ENCODE measurements at places on chromosomes 5 and 9.

DNA sequence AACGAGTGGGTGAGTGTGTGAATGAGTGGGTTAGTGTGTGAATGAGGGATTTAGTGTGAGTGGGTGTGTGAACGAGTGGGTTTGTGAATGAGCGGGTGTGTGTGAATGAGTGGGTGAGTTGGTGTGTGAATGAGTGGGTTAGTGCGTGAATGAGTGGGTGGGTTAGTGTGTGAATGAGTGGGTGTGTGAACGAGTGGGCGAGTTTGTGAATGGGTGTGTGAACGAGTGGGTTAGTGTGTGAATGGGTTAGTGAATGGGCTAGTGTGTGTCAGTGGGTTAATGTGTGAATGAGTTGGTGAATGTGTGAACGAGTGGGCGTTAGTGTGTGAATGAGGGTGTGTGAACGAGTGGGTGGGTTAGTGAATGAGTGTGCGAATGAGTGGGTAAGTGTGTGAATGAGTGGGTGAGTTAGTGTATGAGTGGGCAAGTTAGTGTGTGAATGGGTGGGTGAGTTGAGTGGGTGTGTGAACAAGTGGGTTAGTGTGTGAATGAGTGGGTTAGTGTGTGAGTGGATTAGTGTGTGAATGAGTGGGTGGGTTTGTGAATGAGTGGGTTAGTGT, 39.6 kb downstream of the NKD2 start:
- no peak for DNase-seq

GRCh38 chr9:83629433-83630104, 6.6 kb downstream of the IDNK start:
- no peak for DNase-seq

DNA sequence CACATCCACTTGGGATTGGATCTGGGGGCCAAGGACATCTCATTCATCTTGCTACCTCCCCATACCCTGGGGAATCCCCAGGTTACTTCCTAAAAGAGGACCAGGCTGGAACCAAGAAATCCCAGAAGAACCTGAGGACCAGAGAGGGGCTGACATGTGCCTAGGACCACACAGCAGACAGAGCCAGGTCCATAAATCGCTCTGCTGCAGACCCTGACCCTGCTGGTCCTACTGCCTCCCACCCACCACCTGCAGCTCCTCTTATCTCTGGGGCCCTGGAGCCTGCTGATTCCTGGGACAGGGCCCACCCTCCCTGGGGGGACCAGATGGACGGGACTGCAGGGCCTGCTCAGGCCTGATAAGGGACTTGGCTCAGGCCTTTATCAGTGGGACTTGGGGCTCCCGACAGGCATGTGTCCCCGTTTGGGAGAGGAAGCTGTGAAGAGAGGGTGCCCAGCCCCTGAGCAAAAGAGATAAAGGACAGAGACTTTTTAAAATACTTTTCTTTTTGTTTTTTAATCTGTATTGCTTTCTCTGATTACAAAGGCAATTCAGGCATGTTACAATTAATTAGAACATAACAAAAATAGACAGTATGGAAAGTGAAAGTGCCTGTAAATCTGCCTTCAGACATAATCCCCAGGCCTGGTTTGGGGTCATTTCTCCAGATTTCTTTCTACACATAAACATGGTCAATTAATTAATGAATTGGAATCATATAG, 101.3 kb upstream of the LARP1 start:
- DNase-seq = no peak

DNA sequence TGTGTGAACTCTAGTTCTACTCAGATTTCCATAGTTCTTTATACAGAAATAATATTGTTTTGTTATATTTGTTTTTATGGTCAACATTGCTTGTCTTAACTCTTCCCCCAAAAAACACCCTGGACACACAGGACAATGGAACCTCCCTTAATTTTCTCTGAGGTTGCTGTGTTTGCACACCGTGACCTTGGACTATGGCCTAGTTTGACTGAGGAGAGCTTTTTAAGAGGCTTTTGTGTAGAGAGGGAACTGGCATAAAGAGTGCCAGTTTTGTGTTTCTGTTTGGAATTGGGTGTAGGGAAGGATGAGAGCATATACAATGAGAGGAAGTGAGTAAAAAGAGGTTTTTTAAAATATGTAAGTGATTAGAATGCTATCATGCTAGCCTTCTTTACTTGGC, 101.1 kb upstream of the MEF2C start:
- no peak for DNase-seq

- DNase-seq = no peak
Observed at GRCh38 chr5:52809884-52810283, 22.2 kb downstream of the ITGA1 start.

- no peak for DNase-seq
Observed at GRCh38 chr9:4781408-4781807, 11.3 kb upstream of the RCL1 start.

GRCh38 chr5:88226881-88227450, 41.7 kb downstream of the TMEM161B start:
- DNase-seq = no peak

DNA sequence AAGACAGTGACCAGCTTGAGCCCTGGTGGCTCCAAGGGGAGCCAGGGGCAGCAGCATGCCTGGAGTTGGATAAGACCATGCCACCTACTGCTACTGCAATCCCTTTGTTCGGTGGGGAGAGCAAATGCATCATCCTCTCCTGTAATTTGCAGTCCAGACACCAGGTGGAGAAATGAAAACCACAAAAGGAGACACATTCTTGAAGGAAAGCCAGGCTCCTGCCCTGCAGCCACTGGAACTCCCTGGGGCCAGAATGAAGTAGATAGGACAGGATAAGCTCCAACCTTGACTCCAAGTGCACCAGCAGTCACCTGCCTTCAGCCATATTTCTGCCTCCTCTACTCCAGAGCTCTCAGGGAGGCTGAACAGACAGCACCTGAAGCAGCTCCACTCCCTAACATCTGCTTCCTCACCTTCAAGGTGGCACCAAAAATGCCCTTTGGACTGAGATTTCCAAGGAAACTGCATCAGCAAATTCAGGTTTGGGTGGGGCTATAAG, 65.1 kb upstream of the IQGAP2 start:
- no peak for DNase-seq

DNA sequence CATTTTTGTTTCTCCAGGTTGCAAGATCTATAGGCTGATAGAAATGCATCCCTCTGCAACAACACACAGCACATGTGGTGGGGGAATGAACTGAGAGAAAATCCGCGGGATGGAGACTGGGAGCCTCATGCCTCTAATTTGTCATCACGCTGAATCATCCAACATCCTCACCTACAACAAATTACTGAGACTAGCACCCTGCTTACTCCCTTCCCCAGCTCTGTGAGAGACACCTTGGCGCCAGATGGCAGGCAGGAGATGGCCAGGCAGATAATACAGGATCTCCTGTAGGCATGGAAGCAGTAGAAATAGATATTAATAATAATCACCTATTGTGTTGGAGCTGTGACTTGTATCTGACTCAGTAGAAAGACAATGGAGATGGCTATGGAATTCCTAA, 276.9 kb downstream of the SEMA5A start:
- no peak for DNase-seq

GRCh38 chr9:115650768-115651167, 502.8 kb upstream of the PAPPA start:
- DNase-seq = no peak

GRCh38 chr5:173018358-173018757, 34.8 kb downstream of the ATP6V0E1 start:
- DNase-seq = no peak

DNA sequence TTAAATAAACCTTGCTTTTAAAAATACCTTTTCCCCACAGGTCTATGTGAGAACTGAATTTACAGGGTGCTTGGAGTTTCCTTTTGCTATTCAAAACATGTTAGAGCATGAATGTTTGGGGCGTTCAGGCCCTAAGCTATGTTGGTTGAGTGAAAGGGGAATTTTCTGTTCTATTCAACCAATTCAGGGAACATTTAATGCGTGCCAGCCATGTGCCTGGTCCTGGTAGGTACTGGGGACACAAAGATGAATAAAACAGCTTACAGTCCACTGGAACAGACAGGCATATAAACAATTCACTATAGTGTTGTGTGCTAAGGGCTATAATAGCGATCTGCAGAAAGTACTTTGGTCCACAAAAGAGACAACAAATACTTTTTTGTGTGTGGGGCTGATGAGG, 108.5 kb downstream of the ZSWIM6 start:
- no peak for DNase-seq

DNA sequence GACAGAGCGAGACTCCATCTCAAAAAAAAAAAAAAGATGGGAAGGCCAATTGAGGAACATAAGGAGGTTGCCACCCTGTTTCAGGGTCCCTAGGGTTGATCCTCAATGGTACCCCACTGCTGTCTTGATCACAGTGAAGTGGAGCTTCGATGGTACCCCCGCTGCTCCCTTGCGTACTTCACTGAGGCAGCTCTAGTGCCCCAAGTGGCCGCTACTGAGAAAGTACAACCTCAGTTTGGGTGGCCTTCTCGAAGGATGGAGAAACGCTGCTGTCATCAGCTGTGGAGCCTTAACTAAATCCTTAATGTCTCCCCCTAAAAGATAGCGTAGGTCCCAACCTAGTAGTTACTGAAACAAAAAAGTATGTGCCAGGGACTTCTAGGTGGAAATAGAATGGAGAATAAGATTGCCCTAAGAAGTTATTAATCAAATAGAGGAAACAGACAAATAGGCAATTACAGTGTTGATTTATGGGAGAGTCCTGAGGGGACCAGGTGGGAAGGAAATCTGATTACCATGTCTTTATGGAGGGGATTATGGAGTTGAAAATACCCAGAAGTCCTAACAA, 6.3 kb downstream of the TESK1 start:
- DNase-seq = no peak

DNA sequence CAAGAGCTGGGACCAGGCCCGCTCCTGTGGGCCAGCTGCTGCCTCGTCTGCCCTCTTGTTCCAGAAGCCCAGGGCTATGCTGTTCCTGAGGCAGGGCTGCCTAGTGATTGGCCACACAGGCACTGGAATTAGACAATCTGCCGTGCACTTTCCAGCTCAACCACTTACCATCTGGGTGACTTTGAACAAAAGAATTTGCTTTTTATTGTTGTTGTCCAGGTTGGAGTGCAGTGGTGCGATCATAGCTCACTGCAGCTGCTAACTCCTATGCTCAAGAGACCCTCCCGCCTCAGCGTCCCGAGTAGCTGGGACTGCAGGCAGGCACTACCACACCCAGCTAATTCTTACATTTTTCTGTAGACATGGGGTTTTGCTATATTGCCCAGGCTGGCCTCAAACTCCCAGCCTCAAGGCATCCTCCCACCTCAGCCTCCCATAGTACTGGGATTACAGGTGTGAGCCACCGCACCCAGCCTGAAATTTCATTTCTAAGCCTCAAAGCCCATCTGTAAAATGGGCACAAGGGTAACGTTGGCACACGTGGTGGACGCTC, 1.2 kb upstream of the NEK6 start:
- DNase-seq = no peak

- no peak for DNase-seq
Observed at GRCh38 chr9:120861935-120862334, 15.1 kb downstream of the PHF19 start.

DNA sequence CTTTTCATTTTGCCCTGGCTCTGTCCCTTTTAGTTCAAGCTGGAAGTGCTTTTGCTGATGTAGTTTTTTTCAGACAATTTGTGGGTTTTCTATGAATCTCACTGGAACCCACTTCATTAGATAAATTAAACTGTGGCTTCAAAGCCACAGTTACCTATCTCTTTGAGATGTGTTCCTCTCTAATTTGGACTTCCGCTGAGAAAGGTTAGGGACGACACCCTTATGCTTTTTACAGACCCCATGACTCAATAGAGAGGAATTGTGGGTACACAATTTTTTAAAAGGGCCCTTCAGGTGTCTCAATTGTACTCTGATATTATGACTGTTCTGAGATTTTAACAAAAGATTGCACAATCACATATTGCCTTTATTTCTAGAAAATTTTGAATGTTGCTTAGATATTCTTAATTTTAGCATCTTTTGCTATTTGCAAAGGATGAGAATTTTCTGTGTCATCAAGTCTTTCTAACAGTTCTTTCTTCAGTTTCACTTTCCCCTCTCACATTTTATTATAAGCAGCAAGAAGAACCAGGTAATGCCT, 110.6 kb downstream of the GADD45G start:
- DNase-seq = no peak

- DNase-seq = no peak
Observed at GRCh38 chr5:1509346-1510085, 14.2 kb downstream of the LPCAT1 start.

GRCh38 chr5:132684491-132684890, 10.7 kb downstream of the IL4 start:
- no peak for DNase-seq

GRCh38 chr9:14273696-14274121, 40.2 kb downstream of the NFIB start:
- DNase-seq = no peak

GRCh38 chr5:95958310-95959014, 3.2 kb downstream of the ELL2 start:
- no peak for DNase-seq

DNA sequence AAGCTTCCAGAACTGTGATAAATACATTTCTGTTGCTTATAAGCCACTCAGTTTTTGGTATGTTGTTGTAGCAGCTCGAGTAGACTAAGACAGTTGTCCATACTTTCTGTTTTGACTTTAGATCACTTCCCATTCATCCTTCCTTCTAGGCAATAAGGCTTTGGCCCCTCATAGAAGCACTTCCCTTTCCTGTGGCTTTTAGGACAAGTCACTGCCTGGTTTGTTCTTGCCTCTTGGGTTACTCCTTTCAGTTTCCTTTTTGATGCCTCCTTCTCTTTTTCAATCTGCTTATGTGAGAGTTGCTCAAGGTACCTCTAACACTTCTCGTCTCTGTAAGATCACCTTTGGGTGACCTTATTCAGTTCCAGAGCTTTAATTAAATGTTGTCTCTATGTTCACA, 72.4 kb upstream of the NTRK2 start:
- no peak for DNase-seq

DNA sequence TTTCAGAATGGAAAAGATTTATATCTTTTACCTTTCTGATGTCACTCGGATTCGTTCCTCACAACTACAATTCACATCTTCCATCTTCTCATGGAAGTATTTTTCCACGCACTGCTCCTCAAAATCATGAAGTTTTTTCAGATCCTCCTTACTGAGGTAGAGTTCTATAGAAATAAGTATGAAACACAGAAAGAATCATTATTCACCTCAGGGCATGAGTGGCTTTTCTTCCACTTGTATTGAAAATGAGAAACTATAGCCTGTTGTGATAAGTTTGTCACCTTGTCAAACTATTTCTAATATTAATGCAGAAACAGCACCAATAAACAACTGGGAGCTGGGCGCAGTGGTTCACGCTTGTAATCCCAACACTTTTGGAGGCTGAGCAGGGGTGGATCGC, 116.0 kb downstream of the TRPM6 start:
- no peak for DNase-seq
